T-cell (primary cell): ENCODE measurements at places on chromosomes 3 and 15.
A peak's percentile ranks its signal among the peaks of the same experiment; 100 is the strongest.

- peak; percentile 76 for DNase-seq
- H3K27me3 ChIP-seq: no peaks in the 10 kb centered on the region
- H3K27ac ChIP-seq: no peak overlapping the region
- H3K4me3 ChIP-seq: no peak overlapping the region
- no peaks in the 10 kb centered on the region for H3K4me1 ChIP-seq
Measured at GRCh38 chr15:52208306-52208946, 17.2 kb upstream of the GNB5 start.

DNA sequence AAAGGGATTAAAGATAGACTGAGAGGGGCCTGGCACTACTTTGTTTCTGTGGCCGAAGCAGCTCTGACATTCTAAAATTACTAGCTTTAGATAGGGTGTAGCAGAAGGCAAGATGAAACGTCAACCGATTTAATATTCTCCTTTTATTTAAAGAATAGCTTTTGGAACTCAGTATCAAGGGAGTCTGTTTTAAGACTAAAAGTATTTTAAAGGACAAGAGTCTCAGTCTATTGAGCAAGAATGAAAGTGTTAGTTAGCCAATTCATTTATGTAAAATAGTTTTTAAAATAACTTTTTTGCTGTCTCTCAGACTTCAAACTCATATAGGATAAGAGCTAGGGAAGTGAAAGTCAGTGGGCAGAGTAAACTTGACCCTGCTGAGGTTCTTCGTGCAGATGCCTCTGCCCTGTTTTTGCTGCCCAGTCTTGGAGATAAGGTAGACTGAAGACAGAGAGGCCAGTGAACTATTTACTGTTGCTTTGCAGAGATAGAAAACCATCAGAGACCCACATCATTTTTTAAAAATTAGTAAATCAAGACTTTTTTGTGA lies 1090.9 kb downstream of the ROBO2 start:
- H3K4me1 ChIP-seq: no peaks in the 10 kb centered on the region
- no peaks in the 10 kb centered on the region for H3K27me3 ChIP-seq
- no peaks in the 10 kb centered on the region for H3K36me3 ChIP-seq

DNA sequence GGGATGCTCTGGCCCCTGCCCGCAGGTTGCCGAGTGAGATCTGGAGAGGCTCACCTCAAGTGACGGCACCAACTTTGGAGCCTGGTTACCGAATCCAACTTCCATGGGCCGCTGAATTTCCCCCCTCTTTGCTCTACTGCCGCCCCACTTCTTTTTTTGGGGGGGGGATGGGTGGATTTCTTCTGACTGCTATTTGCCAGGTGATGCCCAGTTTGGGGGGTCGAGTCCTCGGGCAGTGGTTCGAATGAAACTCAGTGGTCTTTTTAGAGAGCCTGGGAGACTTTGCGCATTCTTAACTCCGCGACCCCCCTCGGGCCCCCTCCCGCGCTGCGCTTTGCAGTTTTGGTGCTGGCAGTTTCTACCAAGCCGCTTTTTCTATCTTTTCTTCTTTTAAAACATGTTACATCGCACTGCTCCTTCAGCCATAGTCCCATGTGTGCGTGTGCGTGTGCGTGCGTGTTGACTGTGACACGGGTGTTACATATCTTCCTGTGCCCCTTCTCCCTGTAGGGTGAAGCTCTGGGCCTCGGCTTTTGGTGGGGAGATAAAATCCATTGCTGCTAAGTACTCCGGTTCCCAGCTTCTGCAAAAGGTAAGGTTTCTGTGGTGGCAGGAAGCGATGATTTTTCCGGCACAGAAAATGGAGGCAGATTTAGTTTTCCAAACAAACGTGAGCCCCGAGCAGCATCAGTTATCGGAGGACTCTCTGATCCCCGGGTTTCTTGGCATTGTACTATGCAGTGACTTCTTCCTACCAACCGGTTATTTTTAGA lies 837 bp downstream of the CACNA2D3 start:
- no peak overlapping the region for H3K27ac ChIP-seq
- DNase-seq: no peak
- no peaks in the 10 kb centered on the region for H3K36me3 ChIP-seq

DNA sequence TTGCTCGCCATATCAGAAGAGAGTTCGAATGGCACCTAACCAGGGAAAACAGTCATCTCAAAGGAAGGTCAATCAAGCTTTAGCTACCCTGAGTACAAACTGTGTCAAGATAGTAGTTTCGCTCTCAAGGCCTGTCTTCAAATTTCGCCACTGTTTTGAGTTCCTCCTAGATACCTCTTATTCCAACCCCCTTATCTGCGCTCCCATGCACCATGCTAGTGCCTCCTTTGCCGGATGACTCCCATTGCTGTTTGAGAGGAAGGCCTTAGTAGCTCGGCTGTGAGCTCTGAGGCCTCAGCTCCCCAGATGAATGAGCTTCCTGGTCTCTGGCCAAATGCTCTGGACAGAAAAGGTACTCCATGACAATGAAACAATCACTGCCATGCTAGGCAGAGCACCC lies 256.0 kb downstream of the ULK4 start:
- no peak overlapping the region for H3K4me3 ChIP-seq
- no peaks in the 10 kb centered on the region for H3K27me3 ChIP-seq
- no peaks in the 10 kb centered on the region for H3K4me1 ChIP-seq
- H3K36me3 ChIP-seq: no peaks in the 10 kb centered on the region
- DNase-seq: no peak

DNA sequence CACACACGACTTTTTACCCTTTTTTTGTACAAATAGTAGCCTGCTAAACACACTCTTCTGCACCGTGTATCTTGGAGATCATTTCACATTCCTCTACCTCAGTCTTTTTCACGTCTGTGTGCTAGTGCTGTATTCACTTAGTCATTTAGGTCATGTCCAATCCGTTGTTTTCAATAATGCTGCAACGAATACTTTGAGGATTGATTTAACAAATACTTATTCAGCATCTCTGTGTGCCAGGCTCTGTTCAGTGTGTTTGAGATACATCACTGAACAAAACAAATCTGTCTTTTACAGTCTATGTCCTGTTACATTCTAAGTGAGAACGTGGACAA lies 882 bp downstream of the JMJD7 start:
- H3K27me3 ChIP-seq: no peaks in the 10 kb centered on the region
- DNase-seq: no peak
- peaks cover 20% of the 10 kb centered on the region for H3K4me1 ChIP-seq
- H3K36me3 ChIP-seq: peaks cover 3% of the 10 kb centered on the region

DNA sequence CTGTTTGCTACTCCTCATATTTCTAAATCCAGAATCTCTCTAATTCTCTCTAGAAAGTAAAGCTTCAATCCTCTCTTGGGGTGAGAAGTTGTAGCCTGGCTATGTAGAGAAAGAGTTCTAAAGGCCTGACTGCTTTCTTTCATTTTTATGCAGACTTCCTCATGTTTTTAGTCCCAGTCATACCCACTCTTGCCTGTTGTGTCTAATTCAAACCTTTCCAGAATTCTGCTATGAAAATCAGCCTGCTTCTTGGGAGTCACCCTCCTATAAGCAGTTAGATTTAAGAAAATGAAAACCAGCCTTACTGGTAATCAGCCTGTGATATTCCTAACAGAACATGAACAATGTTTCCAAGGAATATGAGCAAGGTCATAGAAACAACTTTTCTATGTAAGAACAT lies 14.8 kb upstream of the ZNF639 start:
- H3K27me3 ChIP-seq: no peaks in the 10 kb centered on the region
- H3K27ac ChIP-seq: no peak overlapping the region
- H3K4me1 ChIP-seq: no peaks in the 10 kb centered on the region
- no peak overlapping the region for H3K4me3 ChIP-seq
- H3K36me3 ChIP-seq: no peaks in the 10 kb centered on the region

DNA sequence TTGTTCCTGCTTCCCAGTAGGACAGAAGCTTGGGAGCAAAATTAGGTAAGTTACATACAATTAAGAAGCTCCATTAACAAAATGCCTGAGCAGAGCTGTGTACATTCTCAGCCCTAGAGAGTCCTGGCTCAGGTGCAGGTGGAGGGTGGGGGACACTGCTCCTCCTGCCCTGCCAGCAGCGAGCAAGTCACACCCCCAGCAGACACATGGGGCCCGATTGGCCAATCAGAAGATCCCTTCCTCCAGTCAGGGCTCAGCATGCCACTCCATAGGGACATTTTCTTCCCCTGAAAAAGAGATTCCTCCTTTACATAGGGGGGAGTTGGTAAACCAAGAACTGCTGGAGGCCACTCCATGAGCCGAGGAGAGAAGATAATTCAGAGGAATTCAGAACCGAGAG lies 62.1 kb downstream of the PLXNA1 start:
- H3K4me1 ChIP-seq: no peaks in the 10 kb centered on the region
- no peak overlapping the region for H3K27ac ChIP-seq
- no peak for DNase-seq
- H3K4me3 ChIP-seq: no peak overlapping the region
- H3K27me3 ChIP-seq: no peaks in the 10 kb centered on the region
- H3K36me3 ChIP-seq: no peaks in the 10 kb centered on the region

GRCh38 chr15:93073465-93073952 lies 15.5 kb downstream of the RGMA start:
- DNase-seq: no peak
- H3K27me3 ChIP-seq: no peaks in the 10 kb centered on the region
- H3K36me3 ChIP-seq: no peaks in the 10 kb centered on the region
- no peaks in the 10 kb centered on the region for H3K4me1 ChIP-seq

GRCh38 chr3:31985831-31986230 lies 4.3 kb downstream of the ZNF860 start:
- no peaks in the 10 kb centered on the region for H3K36me3 ChIP-seq
- H3K27ac ChIP-seq: no peak overlapping the region
- no peak overlapping the region for H3K4me3 ChIP-seq
- no peaks in the 10 kb centered on the region for H3K4me1 ChIP-seq
- DNase-seq: no peak
- no peaks in the 10 kb centered on the region for H3K27me3 ChIP-seq

DNA sequence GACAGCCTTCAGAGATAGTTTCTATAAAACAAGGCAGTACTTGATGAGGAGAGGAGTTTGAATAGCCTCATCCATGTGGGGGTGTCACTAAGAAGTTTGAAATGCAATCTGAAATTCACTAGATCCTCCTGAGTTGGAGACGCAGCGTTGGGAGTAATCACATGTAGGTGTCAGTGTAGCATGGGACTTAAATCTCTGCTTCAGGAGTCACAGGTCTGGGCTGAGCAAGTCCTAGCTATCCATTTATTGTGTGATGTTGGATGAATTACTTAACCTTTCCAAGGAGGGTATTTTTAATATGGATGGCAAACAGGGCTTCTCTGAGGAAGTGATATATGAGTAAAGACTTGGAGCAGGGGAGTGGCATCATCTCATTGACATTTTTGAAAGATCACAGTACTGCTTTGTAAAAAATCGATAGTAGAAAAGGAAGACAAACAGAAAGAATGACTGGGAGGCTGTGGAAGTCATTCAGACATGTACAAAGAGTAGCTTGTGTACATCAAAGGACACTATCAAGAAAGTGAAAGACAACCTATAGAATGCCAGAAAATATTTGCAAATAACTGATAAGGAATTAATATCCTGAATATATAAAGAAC lies 17.1 kb downstream of the CP start:
- no peaks in the 10 kb centered on the region for H3K36me3 ChIP-seq
- peaks cover 5% of the 10 kb centered on the region for H3K27me3 ChIP-seq
- no peak overlapping the region for H3K27ac ChIP-seq
- H3K4me3 ChIP-seq: no peak overlapping the region
- DNase-seq: no peak

DNA sequence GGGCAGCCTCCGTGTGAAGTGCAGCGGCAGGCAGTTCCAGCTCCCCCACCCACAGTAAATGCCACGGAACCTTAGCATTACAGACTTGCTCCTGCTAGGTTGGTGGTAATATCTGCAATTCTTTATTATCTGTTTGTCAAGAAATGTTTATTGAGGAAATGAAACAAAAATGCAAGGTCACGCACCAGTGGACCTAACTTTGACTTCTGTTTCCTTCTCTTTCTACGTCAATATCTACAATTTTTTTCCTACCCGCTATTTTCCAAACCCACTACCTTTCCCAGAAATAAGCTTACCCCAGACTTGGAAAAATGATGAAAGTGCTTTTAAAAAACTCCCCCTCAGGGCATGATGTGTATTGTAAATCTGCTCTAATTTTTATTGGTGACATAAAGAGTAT lies 18.9 kb downstream of the ILDR1 start:
- H3K36me3 ChIP-seq: no peaks in the 10 kb centered on the region
- H3K4me1 ChIP-seq: no peaks in the 10 kb centered on the region
- H3K27me3 ChIP-seq: peaks cover 6% of the 10 kb centered on the region
- H3K4me3 ChIP-seq: no peak overlapping the region
- H3K27ac ChIP-seq: no peak overlapping the region

- no peaks in the 10 kb centered on the region for H3K27me3 ChIP-seq
- no peak for DNase-seq
- H3K4me1 ChIP-seq: no peaks in the 10 kb centered on the region
- no peaks in the 10 kb centered on the region for H3K36me3 ChIP-seq
Measured at GRCh38 chr3:120637851-120638559, 41.9 kb downstream of the NDUFB4 start.

- no peaks in the 10 kb centered on the region for H3K27me3 ChIP-seq
- no peak for DNase-seq
- no peak overlapping the region for H3K27ac ChIP-seq
- H3K36me3 ChIP-seq: no peaks in the 10 kb centered on the region
- H3K4me3 ChIP-seq: no peak overlapping the region
Measured at GRCh38 chr3:127173516-127174166, 19.3 kb upstream of the PRR23E start.

DNA sequence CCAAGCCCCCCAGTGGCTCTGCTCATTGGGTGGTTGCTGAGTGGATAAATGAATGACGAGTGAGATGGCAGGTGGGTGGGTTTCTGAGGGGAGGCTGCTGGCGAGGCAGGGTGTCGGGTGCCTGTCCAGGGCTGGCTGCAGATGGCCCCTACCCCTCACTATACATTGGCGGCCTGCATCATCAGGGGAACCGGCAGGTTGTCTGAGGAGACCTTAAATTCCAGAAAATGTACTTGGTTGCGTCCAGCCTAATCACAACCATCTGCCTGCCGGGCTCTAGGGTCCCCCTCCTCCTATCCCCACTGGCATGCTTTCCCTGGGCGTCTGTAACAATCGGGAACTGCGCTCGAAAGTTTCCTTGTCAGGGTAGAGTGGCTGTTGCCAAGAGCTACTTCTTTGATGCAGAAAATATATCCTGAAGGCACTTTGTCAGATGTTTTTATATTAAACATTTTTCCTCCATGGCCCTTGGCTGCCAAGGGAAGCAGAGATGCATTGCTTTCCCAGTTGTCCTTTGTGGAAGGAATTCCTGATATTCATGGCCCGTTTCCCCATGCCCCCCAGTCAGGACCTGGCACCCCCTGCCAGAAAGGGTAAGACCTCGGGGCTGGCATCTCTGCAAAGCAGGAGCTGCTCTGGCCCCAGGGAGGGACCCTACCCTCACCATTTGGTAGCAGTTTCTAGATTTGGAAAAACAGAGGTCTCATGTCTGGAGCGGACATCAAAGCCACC lies 22.9 kb downstream of the SMAD6 start:
- no peak for DNase-seq
- H3K4me1 ChIP-seq: no peaks in the 10 kb centered on the region
- H3K27ac ChIP-seq: no peak overlapping the region

DNA sequence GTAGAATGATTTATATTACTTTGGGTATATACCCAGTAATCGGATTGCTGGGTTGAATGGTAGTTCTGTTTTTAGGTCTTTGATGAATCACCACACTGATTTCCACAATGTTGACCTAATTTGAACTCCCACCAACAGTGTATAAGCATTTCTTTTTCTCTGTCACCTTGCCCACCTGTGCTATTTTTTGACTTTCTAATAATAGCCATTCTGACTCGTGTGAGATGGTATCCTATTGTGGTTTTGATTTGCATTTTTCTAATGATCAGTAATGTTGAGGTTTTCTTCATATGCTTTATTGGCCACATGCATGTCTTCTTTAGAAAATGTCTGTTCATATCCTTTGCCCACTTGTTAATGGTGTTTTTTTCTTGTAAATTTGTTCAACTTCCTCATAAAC lies 340.8 kb downstream of the PLOD2 start:
- H3K4me3 ChIP-seq: no peak overlapping the region
- no peak overlapping the region for H3K27ac ChIP-seq
- H3K27me3 ChIP-seq: no peaks in the 10 kb centered on the region
- no peaks in the 10 kb centered on the region for H3K4me1 ChIP-seq
